Tibial nerve (tissue), 4 donors: ENCODE measurements at places on chromosomes 16 and 17. TPM values are rescaled to one million over a fixed set of nuclear protein-coding genes. Genes with fewer than 3 reads are reported as not detected.

DNA sequence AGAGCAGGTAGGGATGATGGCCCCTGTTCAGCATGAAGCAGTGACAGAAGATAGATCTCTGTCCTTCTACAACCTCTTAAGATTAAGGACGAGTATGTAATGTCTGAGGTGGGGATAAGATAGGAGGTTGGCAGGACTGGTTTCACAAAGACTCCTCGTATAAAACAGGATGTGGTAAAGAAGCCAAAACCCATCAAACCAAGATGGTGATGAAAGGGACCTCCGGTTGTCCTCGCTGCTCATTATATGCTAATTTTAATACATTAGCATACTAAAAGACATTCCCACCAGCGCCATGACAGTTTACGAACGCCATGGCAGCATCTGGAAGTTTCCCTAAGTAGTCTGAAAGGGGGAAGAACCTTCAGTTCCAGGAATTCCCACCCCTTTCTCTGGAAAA, 27.3 kb downstream of the MIS12 start:
- H3K36me3 ChIP-seq, result no peaks in the 10 kb centered on the region
- no peaks in the 10 kb centered on the region for H3K27me3 ChIP-seq
- no peak overlapping the region for H3K4me3 ChIP-seq
- no peak for DNase-seq
- H3K4me1 ChIP-seq, result no peaks in the 10 kb centered on the region

DNA sequence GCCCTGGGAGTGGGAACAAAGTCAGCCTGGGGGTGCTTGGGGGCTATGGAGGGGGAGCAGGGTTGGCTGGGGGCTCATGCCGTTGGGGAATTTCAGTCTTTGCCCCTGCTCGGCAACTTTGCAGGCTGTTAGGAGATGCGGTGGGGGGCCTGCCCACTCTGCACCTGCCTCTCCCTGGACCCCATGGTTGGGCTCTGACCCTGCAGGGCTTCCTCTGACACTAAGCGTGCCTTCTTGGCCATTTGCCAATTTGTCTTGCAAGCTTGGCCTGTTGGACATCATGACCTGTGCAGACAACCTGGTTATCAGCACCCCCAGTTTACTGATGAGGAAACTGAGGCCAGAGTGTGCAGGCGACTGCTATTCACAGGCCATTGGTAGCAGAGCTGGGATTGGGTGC, 14.6 kb downstream of the ADCY7 start:
- H3K4me1 ChIP-seq, result peaks cover 45% of the 10 kb centered on the region
- DNase-seq, result no peak
- H3K27ac ChIP-seq, result no peak overlapping the region
- H3K36me3 ChIP-seq, result no peaks in the 10 kb centered on the region

DNA sequence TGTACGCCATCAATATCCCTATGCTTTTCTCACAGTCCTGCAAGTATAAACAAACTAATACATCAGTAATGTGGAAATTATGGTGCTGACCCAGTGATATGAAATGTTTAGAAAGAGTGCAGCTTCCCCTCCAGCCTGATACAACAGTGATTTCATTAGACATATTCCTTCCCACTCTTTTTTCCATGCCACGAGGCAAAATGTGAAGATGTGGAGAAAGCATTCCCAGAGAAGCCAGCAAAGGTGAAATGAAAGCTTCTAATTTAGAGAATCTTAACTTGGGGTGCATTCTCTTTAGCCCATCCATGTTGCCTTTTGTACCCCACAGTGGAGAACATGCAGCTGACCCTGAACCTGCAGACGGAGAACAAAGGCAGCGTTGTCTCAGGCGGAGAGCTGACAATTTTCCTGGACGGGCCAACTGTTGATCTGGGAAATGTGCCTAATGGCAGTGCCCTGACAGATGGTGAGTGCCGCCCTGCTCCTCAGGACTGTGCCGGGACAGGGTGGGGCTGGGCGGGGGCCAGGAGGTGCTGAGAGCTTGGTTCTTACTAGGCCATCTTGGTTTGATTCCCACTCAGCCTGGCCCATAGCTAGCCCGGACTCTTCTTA, 77.8 kb downstream of the WWP2 start:
- H3K27me3 ChIP-seq, result no peaks in the 10 kb centered on the region
- DNase-seq, result no peak
- no peaks in the 10 kb centered on the region for H3K36me3 ChIP-seq
- H3K4me1 ChIP-seq, result no peaks in the 10 kb centered on the region

DNA sequence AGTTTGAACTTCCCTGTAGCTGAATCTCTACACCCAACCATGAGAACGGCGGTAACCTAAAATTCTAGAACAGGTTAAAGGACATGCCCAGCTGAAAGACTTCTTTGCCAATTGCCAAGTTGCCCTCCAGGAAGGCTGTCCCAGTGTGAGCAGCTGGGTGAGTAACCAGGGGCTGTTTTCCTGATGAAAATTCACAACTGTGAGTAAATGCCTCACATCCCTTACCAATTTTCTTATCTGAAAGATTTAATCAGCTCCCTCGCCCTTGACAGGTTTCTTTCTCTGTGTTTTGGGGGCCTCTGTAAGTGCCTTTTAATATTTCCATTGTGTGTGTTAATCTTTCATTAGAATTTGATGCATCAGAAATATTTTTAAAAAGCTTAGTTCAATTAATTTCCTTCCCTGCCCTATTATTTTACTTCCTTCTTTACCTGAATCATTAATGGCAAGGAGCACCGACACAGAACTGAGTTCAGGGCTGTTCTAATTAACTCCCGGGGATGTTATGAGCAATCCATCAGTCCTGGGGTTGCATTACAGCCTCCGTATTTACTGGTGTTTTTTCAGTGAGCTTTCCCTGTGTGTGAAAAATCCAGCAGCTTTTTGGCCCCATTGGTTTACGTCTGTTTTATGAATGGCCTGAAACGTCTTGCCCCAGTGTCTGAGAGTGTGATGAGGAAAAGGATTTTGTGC, 152.9 kb downstream of the CLEC16A start:
- no peaks in the 10 kb centered on the region for H3K36me3 ChIP-seq
- H3K27ac ChIP-seq, result no peak overlapping the region
- no peaks in the 10 kb centered on the region for H3K27me3 ChIP-seq
- H3K4me3 ChIP-seq, result no peak overlapping the region
- peaks cover 28% of the 10 kb centered on the region for H3K4me1 ChIP-seq
- no peak for DNase-seq

- H3K27ac ChIP-seq, result no peak overlapping the region
- H3K36me3 ChIP-seq, result no peaks in the 10 kb centered on the region
- H3K4me3 ChIP-seq, result no peak overlapping the region
- no peak for DNase-seq
- H3K4me1 ChIP-seq, result no peaks in the 10 kb centered on the region
Observed at GRCh38 chr16:67019171-67019570, 9.8 kb upstream of the CBFB start.

DNA sequence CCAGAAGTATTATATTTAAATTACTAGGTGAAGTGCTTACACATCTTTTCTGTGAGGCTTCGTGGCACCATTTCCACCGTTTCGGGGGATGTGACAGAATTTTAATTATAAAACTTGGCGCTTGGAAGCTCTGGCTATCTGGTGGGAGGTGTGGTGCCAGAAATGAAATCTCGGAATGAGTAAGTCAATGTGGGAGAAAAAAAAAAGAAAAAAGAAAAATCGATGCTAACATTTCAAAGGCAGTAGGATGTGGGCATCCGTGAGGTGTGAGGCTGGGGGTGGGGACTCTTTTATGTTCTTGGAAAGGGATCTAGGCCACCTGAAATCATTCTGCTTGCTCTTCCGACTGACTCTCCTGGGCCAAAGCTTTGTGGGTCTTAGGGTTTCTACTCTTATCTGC, 21.9 kb downstream of the CPPED1 start:
- no peak overlapping the region for H3K27ac ChIP-seq
- no peak for DNase-seq
- H3K4me1 ChIP-seq, result peaks cover 7% of the 10 kb centered on the region
- peaks cover 23% of the 10 kb centered on the region for H3K36me3 ChIP-seq

- no peak for DNase-seq
- H3K36me3 ChIP-seq, result no peaks in the 10 kb centered on the region
- H3K27ac ChIP-seq, result no peak overlapping the region
Observed at GRCh38 chr17:9268546-9268945, 247.2 kb downstream of the NTN1 start.

DNA sequence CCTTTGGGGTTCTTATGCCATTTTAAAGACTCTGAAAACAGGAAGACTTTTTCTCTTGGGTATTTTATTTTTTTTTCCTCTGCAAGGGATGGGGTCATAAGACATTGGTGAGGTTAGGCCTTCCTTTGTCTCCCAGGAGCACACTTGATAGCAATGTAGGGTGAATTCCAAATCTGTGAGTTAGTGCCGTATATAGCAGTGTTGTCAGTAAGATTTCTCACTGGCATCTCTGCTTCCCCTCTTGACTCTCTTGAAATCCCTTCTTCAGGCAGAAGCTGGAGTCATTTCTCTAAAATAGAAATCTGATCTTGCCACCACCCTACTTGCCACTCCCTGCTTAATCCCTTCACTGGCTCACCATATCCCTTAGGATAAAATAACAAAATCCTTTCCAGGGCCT, 529.7 kb downstream of the WWOX start:
- no peak for DNase-seq
- H3K4me1 ChIP-seq, result no peaks in the 10 kb centered on the region
- H3K27me3 ChIP-seq, result no peaks in the 10 kb centered on the region

DNA sequence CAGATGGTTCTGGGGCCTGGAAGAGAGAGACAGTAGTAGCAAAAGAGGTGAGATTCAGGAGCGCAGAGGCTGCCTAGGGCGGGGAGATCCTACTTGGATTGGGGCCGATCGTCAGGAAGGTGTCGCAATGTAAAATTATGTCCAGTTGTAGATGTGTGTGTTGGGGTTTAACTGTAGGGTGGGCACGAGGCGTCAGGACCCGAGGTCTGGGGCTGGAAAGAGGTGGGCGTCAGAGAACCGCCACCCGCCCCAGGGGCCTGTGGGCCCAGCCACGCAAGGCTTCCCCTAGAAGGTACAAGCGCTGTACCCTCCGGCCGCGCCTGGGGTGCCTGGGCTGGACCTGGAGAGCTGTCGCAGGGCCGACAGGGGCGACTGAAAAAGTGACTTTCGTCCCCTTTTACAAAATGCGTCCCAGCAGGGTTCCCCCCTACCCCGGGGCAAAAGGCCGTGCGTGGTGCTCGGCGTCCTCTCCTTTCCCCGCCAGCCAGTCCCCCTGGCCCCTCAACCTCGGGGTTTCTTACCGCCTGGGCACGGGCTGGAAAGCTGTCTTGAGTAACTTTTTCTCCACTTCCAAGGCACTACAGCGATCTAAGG, 2.8 kb downstream of the IRX3 start:
- no peaks in the 10 kb centered on the region for H3K36me3 ChIP-seq
- no peak overlapping the region for H3K27ac ChIP-seq
- peaks cover 3% of the 10 kb centered on the region for H3K27me3 ChIP-seq
- H3K4me3 ChIP-seq, result no peak overlapping the region

NTN1 gene
- 23.8 TPM for total RNA-seq

- peak; percentile 5 for DNase-seq
- no peaks in the 10 kb centered on the region for H3K27me3 ChIP-seq
- no peak overlapping the region for H3K4me3 ChIP-seq
- no peaks in the 10 kb centered on the region for H3K36me3 ChIP-seq
- H3K27ac ChIP-seq, result no peak overlapping the region
Observed at GRCh38 chr17:56034197-56034635, 119.1 kb upstream of the ANKFN1 start.
